ENCODE measurements at places on chromosomes 2 and 18.

- DNase-seq, result no peak
Observed at GRCh38 chr2:139194546-139194945, 414.4 kb upstream of the NXPH2 start.

- DNase-seq, result no peak
Observed at GRCh38 chr18:47779381-47779780, 151.1 kb downstream of the SMAD2 start.

DNA sequence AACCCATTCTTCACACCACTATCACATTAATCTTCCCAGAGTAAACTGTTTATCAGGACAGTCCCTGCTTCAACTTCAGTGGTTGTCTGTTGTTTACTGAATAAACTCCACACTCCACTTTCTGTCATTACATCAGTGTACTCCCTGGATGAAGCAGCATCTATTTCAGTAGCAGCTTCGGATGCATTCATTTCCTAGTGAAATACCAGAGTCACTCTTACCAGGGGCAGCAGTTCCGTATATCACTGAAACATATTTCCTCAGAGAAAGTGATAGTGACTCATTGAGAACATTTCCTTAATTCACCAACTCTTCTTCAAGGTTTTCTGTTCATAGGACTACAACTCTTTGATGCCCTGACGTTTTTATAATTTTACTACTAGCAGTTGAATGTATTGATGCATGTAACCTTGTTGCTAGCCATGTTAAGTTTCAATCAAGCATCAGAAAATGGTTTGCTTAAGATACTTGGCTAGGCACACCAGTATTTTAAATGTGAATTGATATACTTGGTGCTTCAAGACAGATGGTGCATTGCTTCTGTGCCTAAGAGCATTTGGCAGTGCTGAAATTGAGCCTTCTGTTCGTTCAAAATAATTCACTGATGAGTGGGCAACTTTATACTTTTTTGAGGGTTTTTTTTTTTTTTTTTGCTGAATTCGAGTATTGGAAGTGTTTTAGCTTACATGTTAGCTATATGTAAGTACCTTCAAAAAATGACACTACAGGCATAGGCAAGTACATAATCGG, 92.3 kb downstream of the UBE2E3 start:
- DNase-seq, result no peak

- DNase-seq, result peak; percentile 92
Observed at GRCh38 chr2:104853534-104854497, at the start of gene POU3F3. TSS of gene POU3F3 (plus strand) at chr2:104854115. CDS start at chr2:104855511, 1,396 bp downstream.

DNA sequence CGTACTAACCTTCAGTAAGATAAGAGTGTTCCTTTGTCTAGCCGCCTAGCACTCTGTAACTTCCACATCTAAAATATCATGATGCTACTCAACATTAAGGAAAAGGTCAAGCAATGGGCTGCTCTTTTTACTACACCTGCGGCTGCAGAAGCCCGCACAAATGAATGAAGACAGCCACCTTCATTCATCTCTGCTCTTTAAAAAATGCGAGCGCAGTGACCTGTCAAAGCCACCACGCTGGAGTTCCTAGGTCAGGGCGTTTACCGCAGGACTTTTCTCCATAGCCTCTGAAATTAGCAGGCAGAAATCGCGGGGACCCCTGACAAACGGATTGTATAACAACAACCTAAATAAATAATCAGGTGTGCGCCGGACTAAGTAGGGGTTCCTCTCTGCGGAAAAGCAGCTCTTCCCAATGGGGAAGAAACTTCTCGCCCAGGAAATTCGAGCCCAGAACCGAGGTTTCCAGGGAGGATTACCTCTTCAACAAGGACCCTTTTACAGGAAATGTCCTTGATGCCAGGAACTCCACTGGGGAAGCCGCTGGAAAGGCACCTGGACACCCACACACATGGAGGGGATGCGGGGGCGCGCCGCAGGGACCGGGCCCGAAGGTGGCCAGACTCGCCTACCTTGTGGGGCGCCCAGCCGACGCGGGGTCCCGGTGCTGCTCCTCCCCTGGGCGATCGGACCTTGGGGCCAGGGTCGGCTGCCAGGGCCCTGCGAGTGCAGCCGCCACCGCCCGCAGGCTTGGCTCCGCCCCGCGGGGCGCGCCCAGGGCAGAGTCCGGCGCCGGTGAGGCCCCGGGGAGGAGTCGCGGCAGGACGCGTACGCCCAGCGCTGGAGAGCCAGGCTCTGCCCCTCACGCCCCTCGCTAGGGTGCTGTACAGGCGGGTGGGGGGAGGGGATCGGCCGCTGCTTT, at the start of gene CCDC68:
Gene CCDC68, minus strand, starts transcription at position 758 of the 922 bp plus-strand sequence. CDS start 16,670 bp downstream, outside the sequence.
- no peak for DNase-seq

- no peak for DNase-seq
Observed at GRCh38 chr2:120763508-120763907, 27.8 kb downstream of the GLI2 start.

DNA sequence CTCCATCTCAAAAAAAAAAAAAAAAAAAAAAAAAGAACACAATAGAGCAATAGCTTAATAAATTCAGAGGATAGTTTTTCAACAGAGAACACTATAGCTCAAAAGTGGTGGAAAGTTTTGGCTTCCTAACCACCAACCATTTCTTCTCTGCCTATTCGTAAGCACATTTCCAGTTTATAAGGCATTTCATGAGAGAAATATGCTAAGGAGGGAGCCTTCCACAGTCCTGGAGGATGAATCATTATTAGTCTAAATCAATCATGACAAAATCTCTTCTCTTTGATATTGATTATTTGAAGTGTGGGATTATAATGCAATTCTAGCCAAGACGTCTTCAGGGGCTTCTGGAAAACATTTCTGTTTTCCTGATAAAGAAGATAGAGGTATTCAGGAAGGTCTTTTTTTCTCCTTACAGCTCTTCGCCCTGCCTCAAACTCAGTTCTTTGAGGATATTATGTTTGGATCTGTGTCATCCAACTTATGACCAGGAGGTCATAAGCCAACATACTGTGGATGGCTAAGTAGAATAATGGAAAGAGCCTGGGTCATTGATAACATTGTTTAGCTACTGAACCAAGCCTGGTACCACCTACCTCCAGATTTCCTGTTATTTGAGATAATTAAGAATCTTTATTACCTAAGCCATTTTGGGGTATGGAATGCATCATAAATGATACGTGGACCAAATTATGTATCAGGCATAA, 207.3 kb downstream of the TRIB2 start:
- DNase-seq, result no peak

DNA sequence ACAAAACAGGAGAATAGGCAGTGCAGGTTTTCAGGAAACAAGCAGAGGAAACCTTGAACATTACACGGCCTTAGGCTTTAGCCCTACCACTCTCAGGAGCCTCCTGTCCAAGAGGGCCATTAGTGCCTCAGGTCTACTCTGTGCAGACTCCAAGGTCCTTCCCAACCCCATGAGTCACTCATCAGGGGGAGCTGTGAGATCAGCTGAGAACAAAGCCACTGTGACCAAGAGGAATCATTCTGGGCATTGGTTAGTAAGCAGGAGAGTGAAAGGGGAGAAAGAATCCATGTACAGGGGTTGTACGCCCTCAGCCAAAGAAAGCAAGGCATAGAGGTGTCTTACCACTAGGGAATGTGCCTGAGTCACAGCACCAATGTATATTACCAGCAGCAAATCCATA, 680.3 kb downstream of the DPP10 start:
- no peak for DNase-seq

DNA sequence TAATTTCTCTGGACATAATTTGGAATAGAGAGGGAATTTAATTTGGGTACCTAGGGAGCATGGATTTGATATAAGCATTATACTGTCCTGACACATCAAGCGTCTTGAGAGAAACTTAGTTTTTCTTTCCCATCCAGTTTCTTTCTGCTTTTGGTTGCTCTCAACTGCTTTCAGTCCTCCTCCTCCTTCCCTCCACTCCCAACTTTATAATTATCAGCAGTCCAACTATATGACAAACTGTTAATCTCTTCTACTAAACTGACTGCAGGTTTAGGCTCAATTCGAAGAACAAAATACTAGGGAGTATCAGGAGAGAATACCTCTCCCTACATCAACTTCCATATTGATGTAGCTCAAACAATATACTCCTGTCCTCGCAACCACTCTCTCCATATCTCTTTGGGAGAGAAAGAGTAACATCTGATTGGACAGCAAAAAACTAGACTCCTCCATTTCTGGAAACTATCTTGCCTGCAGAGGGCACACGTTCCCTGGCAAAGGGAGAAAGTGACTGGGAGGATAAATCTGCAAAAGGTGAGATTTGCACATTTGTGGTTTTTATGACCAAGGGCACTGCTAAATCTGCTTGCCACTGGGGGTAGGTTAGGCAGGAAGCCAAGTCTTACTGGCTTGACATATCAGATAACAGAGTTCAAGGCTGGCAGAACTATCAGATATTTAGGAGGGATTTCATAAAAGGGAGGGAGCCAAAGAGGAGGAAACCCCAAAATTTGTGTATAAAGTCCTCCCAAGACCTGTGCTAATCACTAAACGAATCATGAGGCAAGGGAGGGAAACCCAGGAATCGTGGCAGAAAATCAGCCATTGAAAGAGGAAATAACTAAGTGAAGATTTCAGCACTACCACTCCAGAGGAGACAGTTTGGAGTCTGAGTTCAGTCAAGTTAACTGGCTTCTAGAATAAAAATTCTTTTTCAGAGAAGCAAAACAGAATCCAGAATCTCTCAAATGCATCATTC, 40.0 kb downstream of the ICA1L start:
- no peak for DNase-seq

DNA sequence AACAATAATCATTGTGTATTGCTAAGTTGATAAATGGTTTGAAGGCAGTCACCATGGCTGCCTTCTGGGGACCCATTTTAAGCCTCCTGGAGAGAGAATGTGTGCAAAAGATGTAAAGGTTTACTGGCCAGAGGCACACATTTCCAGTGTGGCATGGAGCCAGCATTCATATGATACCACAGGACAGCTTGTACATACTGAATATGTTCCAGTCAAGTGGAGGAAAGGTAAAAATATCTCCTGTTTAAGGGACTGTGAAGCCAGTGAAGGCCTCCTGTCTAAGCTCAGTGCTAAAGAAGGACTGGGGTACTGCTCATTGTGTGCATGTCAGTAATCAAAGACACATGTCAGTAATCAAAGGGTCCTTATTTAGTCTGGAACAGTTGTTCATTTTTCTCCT, 119.2 kb downstream of the BABAM2 start:
- no peak for DNase-seq

- no peak for DNase-seq
Observed at GRCh38 chr2:113829761-113830160, 60.1 kb upstream of the ACTR3 start.

GRCh38 chr18:57846258-57846657, 43.1 kb upstream of the ATP8B1 start:
- DNase-seq, result no peak

DNA sequence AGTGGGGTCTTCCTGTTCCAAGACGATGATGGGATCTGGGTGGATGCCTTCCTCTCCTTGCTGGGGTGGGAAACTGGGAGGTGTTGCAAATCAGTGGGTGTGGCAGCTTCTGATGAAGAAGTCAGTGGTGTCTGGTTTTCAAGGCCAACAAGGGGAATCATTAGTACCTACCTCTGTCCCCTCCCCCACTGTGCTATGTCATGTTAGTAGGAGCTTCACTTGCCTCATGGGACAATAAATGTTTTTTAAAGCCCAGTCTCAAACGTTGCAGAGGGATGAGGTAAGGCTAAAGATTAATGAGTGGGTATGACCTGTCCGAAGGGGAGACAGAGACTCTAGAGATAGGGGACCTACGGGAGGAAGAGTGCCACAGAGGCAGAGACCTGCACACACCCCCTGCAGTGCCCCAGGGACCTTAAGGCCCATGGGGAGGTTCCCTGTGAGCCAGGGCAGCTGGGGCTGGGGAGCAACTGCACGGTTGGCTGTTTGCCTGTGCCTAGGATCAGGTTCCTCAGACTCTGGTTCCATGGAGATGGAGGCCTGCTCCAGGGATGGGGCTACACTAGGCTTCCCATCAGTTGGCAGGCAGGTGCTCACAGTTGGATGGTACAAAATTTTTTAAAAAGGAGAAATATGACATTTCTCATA, 37.8 kb upstream of the SLC1A4 start:
- no peak for DNase-seq

- DNase-seq, result no peak
Observed at GRCh38 chr18:31598021-31598805, 6.5 kb downstream of the TTR start.

DNA sequence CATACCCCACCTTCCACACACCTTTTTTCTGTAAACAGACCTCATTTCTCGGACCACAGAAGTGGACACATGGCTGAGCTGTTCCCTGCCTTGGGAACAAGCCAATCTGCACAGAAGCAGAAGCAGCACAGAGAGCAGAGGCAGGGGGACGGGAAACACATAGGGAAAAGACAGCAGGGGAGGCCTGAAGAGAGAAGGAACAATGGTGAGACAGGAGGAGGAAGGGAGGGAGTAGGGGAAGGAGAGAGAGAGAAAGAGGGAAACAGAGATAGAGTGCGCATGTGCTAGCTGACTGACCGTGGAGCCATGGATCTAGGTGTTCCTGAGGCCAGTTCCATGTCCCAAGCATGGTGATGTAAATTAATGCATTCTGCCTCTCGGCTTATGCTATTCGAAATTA, 119.7 kb downstream of the NOL10 start:
- no peak for DNase-seq

DNA sequence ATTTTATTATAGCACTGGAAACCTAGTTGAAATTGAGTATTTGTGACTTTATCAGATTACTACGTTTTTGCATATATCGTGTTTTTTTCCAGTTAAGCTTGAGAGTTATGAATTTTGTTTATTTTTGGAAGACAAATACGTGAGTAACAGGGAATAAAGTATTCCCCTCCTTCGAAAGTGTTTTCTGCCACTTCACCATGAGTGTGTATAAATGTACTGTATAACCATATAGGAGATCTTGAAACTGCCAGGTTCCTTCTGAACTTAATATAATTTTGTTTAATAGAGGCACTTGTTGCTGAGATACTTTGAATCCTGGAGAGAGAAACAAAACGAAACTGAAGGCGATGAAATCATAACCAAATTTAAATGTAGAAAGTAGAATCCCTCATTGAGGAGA, 1004.4 kb upstream of the ZEB2 start:
- DNase-seq, result no peak

- DNase-seq, result no peak
Observed at GRCh38 chr2:136012315-136012714, 26.9 kb upstream of the DARS1 start.

DNA sequence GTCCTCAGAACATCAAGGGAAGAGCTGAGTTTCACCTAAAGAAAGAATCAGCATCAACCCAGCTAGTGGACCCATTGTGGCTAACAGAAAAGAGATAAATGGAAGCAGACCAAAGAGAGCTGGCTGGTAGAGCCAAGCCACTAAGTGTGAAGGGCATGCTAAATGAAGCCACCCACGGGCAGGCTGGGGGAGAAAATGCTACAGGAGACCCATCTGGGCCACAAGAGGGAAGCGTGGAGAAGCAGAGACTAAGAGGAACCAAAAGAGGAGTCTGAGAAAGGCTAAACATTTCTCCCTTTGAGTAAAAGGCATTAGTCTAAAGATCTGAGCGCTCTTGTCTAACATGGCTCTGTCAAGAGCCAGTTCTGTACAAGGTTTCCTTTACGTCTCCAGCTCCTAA, 15.8 kb downstream of the CWC22 start:
- no peak for DNase-seq

GRCh38 chr18:35075132-35075531, 33.9 kb downstream of the MAPRE2 start:
- no peak for DNase-seq

Data from right renal pelvis (tissue), 4 donors.